ENCODE measurements at places on chromosomes 4 and X. TPM values are rescaled to one million over a fixed set of nuclear protein-coding genes. Genes with fewer than 3 reads are reported as not detected.

IL9R gene
- total RNA-seq = not detected

RIBC1 gene
- 0.49 TPM for total RNA-seq

DNA sequence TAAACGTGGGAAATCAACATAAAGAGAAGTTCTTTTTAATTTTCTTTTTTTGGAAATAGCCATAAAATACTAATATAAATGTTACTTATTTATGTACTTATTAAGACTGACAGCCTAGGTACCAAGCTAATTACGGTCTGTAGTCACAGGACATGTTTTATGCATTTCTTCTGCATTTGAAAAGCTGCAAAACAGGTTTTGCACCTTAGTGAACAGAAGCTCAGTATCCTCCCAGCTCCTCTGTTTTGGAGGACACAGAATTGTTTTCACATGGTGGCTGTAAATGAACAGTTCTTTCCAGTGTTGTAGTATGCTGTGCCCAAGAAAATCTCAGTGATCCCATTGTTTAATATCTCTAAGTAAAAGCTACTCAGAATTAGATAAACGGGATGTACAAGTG lies 1788.0 kb upstream of the TENM3 start:
- DNase-seq = no peak

DNA sequence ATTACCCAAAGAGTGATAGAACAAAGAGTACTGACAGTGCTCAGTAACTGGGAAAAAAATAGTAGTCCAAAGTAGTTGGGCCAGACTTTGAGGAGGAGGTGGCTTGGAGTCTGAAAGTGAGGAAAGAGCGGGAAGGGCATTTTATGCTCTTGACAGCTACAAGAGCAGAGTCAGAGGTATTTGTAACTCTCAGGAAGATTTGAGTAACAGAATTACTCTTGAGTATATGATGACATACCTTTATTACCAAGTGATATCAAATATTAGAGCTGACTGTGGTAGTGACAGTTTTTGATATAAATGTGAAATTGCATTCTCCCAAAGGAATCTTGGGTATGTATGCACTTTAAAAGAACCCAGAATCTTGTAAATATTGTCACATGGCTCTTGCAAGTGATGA lies 2.2 kb downstream of the SLAIN2 start:
- no peak for DNase-seq

- DNase-seq = no peak
These were observed 248.5 kb upstream of the CXXC4 start for GRCh38 chr4:104743215-104743653.

All from left ventricle myocardium inferior (tissue), 1 donor.